Occipital lobe (tissue), 3 donors: ENCODE measurements at places on chromosomes 16 and 17.

DNA sequence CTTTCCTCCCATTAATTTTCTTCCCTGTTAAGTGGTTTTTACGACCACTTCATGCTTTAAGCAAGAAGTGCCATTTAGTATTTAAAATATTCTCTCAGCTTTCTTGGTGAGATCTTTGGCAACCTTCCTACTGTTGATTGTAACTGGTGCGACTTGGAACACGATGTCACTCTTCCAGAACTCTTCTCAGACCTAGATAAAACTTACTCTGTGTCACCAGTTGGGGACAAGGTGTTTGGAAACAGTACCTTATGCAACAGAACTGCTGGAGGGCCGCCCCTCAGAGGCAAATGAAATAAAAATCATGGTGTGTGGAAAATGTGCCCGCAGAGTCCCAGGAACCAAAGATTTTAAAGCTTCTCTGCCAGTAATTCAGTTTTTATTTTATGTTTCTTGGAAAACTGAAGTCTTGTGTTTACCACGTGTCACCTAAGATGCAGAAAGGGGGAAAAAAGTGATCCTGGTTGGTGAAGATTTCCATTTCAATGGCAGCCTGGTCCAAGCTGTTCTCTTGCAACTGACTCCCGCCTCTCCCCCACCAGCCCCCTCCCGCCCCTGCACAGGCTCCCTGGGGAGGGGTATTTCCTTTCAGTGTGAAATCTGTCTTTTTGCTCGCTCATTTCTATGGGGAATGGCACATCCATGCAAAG, 7.2 kb upstream of the HSD11B2 start:
- no peak for DNase-seq

DNA sequence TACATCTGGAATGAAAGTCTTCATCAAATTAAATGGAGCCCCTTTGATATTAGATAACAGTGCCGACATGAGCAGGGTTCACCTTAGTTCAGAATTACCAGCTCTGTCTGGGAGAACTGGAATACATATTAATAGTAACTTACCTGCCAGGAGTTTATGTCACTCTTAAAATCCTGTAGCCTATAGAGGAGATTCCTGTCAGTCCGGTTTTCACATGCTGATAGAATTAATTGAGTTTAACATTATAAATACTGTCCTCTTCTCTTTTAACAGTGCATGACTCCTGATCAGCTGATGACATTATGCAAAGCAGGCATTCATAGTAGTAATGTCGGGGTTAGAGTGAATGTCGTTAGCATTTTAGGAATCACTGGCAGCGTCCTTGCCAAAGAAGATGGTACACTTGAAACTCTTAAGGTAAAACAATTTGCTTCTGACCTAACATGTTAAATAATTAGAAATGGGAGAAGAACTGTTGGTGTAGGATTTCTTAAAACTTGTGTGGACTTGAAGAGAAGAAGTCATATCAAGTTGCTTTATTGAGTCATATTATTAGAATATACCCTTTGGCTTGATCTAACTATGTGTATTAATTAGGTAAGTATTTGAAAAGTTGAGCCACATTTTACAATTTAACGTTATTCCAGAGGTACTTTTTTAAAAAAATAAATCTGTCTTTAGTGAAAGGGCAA, 34.3 kb downstream of the HEATR3 start:
- DNase-seq = no peak

- DNase-seq = no peak
These were observed 16.4 kb upstream of the SLC16A11 start for GRCh38 chr17:7060165-7060891.

DNA sequence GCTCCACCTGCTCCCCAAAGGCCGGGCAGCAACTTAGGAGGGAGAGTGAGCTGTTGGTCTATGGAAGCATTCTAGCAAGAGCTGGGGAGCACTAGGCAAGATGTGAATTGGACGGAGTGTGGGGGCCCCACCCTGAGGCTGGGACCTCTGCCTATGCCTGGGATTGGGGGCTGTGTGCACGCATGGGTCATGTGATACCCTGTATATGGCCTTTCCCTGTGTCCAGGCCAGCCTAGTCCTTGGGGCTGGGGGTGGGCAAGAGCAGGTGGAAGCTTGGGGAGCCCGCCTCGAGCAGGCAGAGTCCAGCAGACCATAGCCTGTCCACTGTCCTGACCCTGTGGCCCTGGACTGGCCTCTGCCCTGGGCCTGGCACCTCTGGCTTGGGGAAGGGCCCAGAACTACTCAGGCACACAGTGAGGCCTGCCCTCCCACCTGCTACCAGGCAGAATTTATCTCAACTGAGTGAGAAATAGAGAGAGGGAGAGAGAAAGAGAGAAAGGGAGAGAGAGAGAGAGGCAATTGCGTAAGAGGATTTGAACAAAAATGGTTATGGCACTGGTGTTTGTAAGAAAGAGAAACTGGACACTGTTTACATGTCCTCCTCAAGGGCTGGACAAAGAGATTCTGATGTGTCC, 19.1 kb downstream of the PDP2 start:
- no peak for DNase-seq

DNA sequence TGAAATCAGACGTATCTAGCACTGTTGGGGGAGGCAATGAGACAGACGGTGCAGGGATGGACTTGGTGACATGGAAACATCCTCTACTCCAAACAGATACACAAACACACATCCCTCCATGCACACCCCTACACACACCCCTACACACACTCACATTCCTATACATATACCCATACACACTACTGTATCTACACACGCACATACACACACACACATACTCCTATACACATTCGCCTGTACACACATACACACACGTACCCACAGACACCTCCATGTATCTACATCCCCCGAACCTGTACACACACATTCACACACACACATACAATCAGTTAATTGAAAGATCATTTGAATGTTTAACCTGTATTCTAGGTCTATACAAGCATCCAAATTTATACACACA, 53.5 kb downstream of the MAF start:
- no peak for DNase-seq

DNA sequence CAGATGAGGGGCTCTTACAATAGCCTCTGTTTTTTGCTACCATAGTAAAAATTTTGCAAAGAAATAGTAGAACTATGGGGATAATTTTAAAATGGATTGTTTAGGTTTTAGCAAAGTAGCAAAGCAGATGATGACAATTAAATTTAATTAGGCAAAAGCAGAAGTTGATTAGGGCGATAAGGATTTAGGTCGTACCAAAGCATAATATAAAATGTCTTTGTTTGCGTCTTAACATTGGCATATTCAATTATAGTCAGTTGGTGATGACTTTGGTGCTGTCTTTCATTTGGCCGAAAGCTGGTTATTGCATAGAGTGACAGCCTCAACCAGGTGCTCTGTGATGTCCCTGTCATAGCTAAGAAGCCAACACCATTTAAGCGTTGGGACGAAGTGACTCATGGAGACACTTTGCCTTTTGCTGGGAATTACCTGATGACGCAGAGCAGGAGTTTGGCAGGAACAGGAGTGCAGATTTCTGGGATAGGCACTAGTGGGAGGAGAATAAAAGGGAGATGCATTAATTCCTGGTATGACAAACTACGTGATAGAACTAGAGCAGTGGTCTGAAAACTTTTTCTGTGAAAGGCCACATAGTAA, 38.3 kb downstream of the MAP2K6 start:
- DNase-seq = no peak

- no peak for DNase-seq
These were observed 85.9 kb upstream of the TOB1 start for GRCh38 chr17:50952013-50952412.

DNA sequence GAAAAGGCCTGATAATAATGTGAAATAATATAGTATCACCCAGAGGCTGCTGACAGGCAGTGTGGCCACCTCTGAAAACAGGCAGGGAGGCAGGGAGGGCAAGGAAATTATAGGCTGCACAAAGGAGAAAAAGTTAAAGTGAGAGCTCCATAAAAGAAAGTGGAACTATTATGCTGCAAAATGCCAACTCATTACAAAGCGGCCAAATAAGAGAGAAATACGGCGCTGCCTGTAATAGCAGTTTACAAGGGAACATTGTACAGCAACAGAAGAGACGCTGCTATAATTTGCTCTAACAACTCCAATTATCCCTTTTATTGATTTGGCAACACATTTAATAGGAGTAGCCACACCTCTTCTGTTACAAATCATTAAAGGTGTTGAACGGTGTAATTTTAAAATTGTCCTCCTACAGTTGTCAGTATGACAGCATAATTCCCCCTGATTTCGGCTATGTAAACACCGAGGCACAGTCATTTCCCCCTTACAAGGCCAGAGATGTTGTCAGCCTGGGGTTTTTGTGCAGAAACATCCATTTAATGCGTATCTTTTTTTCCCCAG, 120.3 kb downstream of the MRM1 start:
- no peak for DNase-seq

GRCh38 chr16:86945166-86945900, 367.0 kb downstream of the FOXL1 start:
- no peak for DNase-seq

GRCh38 chr17:19718613-19719354, 2.4 kb upstream of the SLC47A2 start:
- no peak for DNase-seq

DNA sequence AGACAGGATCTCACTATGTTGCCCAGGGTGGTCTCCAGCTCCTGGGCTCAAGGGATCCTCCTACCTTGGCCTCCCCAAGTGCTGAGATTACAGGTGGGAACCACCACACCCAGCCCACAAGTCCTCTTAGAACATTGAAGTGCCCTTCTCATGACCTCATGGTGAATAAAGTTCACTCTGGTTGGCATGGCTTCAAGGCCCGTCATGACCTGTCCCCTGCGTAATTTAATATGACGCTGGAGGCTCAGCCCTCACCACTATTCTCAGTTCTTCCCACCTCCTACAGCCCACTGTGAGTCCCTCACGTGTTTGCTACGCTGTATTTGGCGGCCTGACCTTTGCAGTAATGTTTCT, 1.9 kb downstream of the ENDOV start:
- no peak for DNase-seq
